NCI-H345 (cell line): ENCODE measurements at places on chromosomes 12 and 14.

- DNase-seq: no peak
Observed at GRCh38 chr12:85275374-85275773, 4.6 kb upstream of the ALX1 start.

DNA sequence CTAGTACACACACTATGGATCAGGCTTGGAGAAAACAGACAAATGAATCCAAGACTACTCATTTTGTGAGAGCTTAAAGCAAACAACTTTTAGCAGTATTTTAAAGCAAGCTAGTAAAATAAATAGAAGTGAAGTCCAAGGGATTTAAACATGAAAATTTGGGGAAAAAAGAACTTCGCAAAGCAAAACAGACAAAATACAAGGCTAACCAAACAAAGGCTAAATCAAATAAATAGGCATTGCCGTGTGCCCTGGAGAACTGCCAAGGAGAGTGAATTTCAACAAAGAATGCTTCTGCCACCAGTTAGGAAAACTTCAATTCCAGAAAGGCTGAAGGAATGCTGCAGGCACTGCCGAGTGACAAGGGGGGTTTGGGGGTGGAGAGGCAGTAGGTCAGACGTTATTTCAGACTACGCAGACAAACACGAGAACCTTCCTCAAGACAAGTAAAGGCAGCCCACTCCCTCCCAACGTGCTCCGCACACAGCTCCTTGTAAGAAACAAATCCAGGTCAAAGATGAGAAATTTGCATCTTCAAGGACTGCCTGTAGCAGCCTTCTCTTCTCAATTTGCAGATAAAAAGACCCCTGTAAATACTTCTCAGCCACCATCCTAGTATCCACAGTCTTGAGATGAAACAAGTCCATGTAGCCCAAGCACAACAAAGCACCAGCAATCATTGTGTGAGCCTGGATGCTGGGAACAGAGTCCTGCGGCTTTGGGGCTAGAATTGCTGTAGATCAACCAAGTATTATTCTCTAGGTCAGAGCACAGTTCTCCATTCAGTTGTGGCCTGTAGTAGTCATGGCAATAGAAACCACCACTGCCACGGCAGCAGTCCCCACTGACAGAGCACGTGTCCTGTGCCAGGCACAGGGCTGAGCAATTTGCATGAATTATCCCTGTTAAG, 43.3 kb downstream of the EFCAB11 start:
- no peak for DNase-seq

DNA sequence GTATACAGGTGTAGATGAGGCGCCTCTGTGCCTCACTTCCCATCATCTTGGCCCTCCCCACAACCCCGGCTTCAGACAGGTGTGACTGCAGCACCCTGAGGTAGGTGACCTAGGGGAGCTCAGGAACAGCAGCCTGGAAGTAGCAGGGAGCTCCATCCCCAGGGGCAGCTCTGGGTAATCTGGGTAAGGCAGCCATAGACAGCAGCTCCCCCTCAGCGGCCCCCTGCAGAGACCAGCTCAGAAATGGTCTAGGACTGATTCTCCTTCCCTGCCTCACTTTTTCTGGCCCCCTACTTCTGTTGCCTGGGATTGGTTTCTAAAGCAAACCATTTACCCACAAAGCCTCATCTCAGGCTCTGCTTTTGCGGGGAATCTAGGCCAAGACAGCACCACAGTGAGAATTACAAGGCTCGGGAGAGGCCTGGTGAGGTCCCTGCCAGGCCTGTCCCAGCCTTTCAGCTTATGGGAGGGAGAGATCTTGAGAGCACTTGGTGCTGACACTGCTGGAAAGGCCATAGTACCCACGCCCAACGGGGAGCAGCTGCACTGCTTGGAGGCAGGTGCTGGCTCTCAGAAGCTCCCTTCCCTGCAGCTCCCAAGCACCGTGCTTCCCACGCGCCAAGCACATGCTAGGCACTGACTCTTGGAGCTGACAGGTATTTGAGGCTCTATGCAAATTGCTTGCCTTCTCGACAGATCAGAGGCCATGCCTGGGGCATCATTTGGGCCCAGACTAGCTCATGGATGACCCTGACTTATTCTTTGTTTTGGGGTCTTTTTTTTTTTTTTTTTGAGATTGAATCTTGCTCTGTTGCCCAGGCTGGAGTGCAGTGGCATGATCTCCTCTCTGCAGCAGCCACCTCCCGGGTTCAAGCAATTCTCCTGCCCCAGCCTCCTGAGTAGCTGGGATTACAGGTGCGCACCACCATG, 45.1 kb upstream of the TRAF3 start:
- no peak for DNase-seq

DNA sequence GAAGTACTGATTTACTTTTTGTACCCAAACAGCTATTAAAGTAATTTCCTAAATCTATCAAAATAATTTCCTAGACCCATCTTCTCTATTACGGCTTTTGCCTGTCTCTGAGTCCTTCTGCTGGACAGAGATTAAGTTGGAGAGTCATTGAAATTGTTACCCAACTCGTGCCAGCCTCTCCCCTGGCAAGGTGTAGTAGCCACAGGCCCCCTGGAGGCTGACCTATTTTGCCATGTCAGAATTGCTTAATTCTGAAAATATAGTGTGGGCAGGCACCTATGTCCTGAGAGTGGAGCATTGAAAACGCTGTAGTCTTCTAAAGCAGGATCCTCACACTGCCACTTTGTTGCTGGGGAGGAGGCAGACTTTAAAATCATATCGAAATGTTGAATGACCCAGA, 308.2 kb downstream of the GLT1D1 start:
- DNase-seq: no peak
